A549 treated with CORT108297 at 1 μM for 4 hours (cell line): ENCODE measurements at places on chromosomes 5 and 9. TPM values are rescaled to one million over a fixed set of nuclear protein-coding genes. Genes with fewer than 3 reads are reported as not detected.

Gene RFX3
- total RNA-seq, result 0.98 to 1.9 TPM (median 1.5 TPM) in 5 replicates

Gene PTPN3
- total RNA-seq, result 13.6 to 15.9 TPM (median 15.2 TPM) in 5 replicates

Gene CEMIP2
- total RNA-seq, result 62.4 to 98.1 TPM (median 66.2 TPM) in 5 replicates

Gene IL17B
- total RNA-seq, result 0.18 TPM in 1 of 5 replicates, not detected in the others

Gene PDE6A
- 0.13 to 0.21 TPM (median 0.13 TPM) in 5 replicates for total RNA-seq

Gene TSSK1B
- not detected in 5 replicates for total RNA-seq

Gene PCDHGA5
- total RNA-seq, result 0.07 to 0.24 TPM (median 0.15 TPM) in 5 replicates

Gene PCDHGC5
- total RNA-seq, result 0.02 to 0.03 TPM (median 0.03 TPM) in 3 of 5 replicates, not detected in the others

Gene TUSC1
- total RNA-seq, result 4.3 to 8.3 TPM (median 7.7 TPM) in 5 replicates

Gene SPAG8
- total RNA-seq, result 0.44 to 0.64 TPM (median 0.58 TPM) in 5 replicates

Gene MVB12B
- total RNA-seq, result 5.8 to 8.1 TPM (median 7.4 TPM) in 5 replicates

Gene IL13
- 0.06 to 0.13 TPM in 2 of 5 replicates, not detected in the others for total RNA-seq
